ENCODE measurements at places on chromosomes 5 and 9. TPM values are rescaled to one million over a fixed set of nuclear protein-coding genes. Genes with fewer than 3 reads are reported as not detected.

MYMK gene
- total RNA-seq, result not detected

SAXO1 gene
- not detected for total RNA-seq

JAKMIP2 gene
- 4.5 TPM for total RNA-seq

IL9 gene
- total RNA-seq, result not detected

IFNB1 gene
- total RNA-seq, result not detected

ARL14EPL gene
- not detected for total RNA-seq

CCNI2 gene
- total RNA-seq, result 10.1 TPM

SPINK4 gene
- total RNA-seq, result not detected

Data from naive thymus-derived CD4-positive, alpha-beta T cell (primary cell).